ENCODE measurements at places on chromosomes 1 and 21.
A peak's percentile ranks its signal among the peaks of the same experiment; 100 is the strongest.

- DNase-seq = no peak
Measured at GRCh38 chr1:247962911-247963588, 2.0 kb upstream of the OR2AK2 start.

DNA sequence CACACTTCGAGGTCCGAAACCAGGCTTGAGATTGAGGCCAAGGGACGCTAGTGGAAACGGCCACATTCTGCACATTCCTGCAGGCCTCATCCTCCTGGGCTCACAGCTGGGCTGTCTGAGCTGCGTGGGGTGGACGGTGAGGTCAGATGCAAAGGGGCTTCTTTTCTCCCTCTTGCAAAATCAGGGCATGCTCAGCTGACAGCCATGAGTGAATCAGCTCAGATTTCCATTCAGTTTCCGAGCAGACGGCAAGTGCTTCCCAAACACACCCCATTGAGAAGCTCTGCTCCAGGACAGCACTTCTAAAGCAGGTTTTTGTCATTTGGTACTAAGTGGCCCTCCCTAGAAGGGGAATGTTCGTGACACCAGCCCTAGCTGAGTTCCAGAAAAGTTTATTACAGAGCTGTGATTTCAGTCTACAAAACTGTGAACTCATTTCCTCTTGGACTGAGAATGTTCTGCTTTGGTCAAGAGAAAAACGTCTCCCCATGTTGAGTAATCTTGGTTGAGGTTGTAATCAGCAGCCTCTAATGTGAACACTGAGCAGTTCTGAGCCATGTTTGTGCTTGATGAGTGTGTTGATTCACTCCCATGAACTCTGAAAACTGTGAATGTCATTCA is 10.0 kb downstream of the PDPN start:
- no peak for DNase-seq

GRCh38 chr1:24048205-24048869 is 63.6 kb downstream of the MYOM3 start:
- no peak for DNase-seq

DNA sequence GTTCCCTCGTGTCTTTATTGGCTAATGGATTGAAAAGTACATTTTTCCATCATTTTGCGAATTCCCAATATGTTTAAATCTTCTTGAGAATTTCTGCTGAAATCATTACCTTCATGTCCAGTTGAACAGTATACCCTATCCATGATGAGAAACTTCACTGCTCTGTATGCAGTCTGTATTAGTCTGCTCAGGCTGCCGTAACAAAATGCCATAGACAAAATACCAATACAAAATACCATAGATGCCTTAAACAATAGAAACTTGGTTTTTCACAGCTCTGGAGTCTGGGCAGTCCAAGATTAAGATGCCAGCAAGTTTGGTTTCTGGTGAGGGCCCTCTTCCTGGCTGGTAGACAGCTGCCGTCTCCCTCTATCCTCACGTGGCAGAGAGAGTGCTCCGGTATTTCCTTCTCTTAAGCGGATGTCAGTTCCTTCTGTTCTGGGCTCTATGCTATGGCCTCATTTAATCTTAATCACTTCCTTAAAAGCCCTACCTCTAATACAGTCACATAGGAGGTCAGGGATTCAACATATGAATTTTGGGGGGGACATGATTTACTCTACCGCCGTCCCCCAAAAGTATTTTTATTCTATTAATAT is 27.0 kb downstream of the CXADR start:
- DNase-seq = no peak

- DNase-seq = no peak
Measured at GRCh38 chr1:111517469-111518225, 14.2 kb upstream of the ADORA3 start.

DNA sequence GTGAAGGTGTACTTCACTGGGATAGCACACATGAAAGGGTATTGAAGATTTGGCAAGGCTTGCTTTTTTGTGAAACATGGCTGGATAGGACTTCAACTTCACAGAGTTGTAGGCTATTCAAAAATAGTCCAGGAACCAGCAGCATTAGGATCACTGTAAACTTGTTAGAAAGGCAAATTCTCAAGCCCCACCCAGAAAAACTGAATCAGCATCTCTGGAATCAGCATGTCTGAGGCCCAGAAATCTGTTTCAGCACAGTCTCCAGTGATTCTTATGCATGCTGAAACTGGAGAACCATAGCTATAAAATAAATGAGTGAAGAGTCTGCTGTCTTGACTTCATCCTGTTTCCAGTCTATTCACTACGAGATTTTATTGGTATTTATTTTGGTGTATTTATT is 8.1 kb upstream of the KRTAP21-3 start:
- DNase-seq = no peak

- DNase-seq = no peak
Measured at GRCh38 chr1:206108635-206109034, 8.6 kb downstream of the AVPR1B start.

DNA sequence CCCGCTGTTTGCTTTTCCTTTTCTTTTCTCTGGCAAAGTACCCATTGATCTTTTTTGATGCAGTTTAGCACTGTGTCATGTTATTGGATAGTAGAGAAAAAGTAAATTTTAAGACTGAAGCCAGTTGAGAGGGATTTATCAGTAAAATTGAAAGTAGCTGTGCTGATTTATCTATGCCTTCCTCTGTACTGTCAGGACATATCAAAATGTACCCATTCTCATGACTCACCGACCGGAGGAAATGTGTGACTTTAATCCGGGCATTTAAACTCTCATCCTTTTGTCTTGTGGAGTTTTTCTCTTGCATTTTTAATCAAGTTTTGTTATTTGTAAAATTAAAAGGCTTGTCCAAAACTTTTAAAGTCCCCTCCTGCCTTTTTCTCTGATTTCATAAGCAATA is 276.6 kb upstream of the FMN2 start:
- DNase-seq = no peak

DNA sequence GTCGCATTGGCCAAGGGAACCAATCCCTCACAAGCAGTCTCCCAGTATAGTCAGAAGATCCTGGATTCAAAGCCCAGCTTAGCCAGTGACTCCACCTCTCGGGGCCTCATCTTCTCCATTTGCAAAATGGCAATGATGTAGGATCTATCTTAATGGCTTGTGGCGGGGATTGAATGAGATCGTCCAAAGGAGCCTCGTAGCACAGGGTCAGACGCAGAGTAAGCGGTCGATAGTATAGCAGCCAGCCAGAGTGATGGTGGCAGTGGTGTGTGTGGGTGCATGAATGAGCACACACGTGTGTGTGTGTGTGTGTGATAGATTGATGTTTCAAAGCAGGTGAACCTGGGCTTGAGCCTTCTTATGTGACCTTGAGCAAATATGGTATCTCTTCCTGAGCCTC is 79.8 kb upstream of the WNT4 start:
- DNase-seq = no peak

DNA sequence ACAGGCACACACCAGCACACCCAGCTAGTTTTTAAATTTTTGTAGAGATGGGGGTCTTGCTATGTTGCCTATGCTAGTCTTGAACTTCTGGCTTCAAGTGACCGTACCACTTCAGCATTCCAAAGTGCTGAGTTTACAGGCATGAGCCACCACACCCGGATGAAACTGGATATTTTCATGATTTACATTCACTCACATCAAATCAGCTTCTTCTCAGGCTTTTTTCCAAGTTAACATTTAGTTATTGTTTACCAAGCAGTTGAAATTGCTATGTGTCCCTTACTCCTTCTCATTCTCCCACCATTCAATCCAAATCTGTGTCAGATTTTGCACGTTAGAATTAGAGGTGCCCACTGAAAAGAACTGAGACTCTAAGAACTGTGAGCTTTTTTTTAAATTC is 18.4 kb downstream of the RIT1 start:
- DNase-seq = no peak

DNA sequence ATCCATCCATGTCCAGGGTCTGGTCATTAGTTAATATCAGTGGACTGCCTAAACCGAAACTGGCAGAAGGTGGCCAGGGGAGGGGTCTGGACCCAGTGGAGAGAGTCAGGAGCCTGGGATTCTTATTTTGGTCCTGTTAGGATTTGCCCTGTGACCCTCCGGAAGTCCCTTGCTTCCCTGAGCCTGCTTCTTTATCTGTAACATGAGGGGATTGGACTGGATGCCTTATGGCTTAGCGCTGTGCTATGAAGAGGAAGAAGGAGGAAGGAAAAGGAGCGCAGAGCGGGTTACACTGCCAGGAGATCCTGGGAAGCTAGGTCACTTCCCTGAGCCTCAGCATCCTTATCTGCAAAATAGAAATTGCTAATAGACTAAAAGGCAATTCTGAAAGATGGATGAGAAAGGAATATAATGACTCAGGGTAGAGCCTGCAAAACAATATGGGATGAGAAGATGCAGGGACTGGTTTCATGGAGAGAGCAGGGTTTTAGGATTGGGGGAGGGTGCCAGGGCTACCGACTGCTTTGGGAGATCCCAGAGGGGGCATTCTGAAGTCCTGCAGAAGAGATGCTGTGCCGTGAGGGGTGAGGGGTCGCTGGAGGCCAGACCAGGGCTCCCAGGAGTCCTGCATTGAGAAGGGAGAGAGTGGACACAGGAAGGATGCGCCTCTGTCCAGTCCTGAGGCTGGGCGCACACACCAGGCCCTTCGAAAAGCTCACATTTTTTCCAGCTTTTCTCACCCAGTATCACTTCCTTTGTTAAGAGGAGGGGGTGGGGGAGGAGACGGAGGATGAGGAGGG is 460 bp upstream of the ADORA1 start:
- no peak for DNase-seq

- DNase-seq = peak; percentile 72
Measured at GRCh38 chr1:200979574-200980451, 43.7 kb downstream of the KIF21B start.

GRCh38 chr1:225484657-225485214 is 56.9 kb upstream of the LBR start:
- no peak for DNase-seq

- DNase-seq = no peak
Measured at GRCh38 chr1:167082511-167083027, 7.6 kb downstream of the GPA33 start.

GRCh38 chr21:42568376-42568775 is 54.7 kb downstream of the SLC37A1 start:
- no peak for DNase-seq

DNA sequence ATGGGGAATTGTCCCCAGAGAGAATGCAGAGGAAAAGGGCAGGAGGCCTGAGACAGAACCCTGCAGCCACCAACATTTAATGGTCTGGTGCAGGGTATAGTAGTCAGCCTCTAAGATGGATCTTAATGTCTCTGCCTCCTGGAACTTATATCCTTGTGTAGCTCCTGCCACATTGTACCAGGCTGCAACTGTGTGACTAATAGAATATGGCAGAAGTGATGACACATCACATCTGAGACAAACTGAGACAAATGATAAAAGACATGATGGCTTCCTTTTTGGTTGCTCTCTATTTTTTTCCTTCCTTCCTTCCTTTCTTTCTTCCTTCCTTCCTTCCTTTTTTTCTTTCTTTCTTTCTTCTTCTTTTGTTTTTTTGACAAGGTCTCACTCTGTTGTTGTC is 37.1 kb upstream of the CYP4B1 start:
- DNase-seq = no peak

DNA sequence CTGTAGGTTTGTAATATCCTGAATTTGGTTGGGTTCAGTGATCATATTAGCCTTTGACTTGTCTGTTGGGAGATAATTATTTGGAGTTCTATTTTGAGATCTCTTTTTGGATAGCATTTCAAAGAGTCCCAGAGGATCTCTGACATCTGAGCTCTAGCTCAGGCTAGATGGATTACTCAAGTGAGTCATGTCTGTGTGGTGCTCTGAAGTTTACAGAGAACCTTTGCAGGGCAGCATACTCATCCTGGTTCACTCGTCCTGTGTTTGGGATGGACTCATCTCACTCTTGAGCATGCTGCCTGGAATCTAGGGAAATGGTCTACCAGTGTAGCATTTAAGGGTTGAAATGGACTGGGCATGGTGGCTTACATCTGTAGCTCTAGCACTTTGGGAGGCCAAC is 29.4 kb upstream of the BMP8A start:
- no peak for DNase-seq

GRCh38 chr1:43651188-43651587 is 1.2 kb downstream of the KDM4A start:
- no peak for DNase-seq

DNA sequence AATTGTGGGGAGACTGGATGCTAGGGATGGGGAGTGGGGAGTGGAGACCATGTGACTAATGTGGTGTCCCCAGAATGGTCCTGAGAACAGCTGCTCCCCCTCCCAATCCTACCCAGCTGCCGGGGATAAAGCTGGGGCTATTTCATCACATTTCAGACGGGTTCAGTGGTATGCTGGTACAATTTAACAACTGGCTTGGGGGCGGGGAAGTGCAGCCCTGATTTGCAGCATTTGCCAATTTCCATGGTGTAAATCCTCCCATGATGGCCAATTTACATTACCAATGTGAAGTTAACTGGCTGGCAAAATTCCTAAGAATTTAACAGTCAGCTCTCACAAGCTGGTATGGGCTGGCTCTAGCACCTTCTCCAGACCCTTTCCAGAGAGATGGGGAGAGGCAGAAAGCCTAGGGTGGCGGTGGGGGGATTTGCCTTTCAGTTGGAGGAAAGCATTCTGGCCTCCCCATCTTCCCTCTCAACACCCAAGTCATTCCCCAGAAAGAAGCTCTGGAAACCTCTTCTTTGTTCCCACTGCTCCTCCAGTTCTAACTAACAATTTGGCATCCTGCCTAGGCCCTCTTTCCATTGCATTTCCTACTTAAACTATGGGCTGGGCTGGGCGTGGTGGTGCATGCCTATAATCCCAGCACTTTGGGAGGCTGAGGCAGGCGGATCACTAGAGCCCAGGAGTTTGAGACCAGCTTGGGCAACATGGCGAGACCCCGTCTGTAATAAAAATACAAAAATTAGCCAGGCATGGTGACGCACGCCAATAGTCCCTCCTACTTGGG is 11.3 kb upstream of the ADGRB2 start:
- DNase-seq = no peak

DNA sequence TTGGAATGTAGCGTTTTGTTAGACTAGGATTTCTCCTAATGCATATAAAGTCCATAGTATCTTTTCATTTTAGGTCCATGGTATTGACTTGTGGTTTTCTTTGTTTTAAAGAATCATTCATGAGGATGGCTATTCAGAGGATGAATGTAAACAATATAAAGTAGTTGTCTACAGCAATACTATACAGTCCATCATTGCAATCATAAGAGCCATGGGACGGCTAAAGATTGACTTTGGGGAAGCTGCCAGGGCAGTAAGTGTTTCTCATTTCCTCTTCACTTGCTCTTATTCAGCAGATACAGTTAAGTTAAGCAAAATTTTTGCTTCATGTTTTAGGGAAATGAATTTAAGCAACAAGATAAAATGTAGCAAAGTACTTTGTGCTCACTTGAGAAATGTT is 25.4 kb downstream of the GNAI3 start:
- DNase-seq = no peak

DNA sequence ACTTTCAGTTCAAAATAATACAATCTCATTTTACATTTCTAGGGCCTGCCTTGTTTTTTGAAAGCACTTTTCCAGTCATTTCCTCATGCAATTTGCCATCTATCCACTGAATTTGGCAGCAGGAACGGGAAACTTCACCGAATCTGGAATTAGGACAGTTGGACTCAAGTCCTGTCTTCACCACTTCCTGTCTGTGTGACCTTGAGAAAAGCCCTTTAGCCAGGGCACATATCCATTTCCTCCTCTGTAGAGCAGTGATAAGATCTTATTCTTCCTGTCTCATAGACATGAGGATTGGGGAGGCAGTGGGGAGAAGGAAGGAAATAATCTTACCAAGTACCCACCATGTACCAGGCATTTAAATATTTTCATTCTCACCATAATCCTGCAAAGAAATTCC is 12.0 kb downstream of the VAV3 start:
- DNase-seq = no peak

Measured in stimulated activated CD4-positive, alpha-beta T cell treated with anti-CD3 and anti-CD28 coated beads, Interleukin-2, amount 100 ng/mL, for 48 hours (primary cell).